ENCODE measurements at places on chromosomes 1 and 21.

DNA sequence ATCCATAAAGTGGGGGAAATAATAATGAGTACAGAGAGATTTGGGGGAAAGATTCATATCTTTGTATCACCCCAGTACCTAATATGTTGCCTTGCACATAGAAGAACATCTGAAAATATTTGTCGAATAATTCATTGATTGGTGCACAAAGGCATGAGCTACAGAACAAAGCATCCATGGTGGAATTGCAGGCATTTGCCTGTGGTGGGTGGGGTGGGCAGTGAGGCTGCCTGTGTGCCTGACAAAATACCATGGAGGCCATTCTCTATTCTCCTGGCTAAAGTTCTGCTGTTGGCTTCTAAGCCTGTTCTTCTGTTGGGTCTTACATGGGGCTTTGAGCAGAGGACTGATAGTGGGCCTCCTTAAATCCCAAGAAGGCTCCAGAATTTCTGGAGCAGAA, 10.0 kb upstream of the KCNA10 start:
- DNase-seq, result no peak

DNA sequence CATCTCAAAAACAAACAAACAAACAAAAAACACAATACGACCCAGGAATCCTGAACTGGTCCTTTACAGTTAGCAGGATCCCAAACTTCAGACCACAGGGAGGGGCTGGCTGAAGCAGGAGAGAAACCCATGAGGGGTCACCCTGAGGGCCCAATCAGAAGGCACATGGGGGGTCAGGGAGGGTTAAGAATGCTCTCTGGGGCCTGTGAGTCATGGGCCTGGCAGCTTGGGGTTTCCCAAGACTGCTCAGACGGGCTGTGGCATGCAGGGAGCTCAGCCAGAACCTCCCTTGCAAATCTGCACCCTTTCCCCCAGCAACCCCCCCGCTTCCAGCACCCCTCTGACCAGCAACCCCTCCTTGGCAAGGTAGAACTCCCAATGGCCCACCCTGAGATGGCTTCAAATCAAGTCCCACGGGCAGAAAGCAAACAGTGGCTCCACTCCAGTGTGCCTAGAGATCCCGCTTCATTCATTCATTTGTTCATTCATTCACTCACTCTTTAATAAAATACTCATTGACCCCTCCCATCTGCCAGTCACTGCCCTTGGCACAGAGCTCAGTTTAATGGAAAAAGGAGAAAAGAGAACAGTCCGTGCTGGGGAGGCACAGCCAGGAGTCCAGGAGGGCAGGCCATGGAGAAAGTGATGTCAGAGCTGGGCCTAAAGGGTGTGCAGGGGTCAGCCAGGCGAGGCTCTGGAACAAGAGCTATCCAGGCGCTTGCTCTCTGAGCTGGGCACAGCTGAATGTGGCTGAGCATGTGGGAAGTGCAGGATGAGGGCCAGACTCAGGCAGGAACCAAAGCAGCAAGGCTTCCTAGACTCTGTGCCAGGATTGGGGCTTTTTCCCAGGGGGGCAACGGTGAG, 8.2 kb downstream of the UQCRHL start:
- DNase-seq, result no peak

DNA sequence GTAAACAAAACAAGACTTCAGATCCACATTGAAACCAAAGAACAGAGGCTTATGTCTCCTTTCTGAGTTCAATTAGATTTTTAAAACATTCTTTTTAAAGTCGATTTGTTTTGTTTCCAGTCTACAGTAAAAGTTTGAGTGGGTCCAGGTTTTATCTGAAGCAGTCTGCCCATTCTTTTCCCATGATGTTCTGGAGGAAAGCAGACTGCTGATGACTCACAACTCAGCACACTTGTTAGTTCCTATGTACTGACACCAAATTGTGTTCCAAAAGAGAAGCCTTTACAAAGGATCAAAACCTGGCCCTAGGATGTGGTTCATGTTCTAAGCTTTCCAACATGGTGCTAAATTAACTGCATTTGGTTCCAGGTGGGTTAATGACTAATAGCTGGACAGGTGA, 11.4 kb upstream of the CCN1 start:
- DNase-seq, result no peak

- no peak for DNase-seq
Measured at GRCh38 chr1:8373581-8374241, 55.8 kb downstream of the SLC45A1 start.

- no peak for DNase-seq
Measured at GRCh38 chr1:187046293-187046692, 217.5 kb downstream of the PLA2G4A start.

DNA sequence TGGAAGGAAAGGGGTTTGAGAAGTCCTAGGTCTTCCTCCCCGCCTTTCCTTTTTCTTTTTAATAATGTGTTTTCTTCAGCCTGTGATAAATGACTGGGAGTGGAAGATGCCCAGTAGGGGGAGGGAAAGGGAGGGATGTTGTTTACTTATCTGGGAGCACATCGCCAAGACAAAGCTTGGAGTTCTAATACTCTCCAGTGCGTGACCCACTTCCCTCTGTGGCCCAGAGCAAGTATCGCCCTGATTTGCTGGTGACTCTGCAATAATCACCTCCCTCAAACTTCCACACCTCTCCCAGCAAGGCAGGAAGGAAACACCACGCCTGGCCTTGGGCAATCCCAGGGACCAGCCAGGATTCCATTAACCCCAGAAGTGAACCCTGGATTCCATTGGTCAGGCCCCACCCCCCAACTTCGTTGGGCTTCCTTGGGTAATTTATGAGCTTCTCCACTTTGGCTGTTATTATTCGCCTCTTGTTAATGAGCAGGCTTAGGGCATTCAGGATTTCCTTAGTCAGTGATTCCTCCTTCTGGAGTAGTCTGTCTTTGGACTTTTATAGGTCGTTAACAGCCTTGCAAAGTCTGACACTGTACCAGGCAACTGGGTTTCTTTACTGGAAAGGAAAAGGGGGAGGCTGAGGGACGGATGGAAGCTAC, 24.3 kb upstream of the GRHL3 start:
- no peak for DNase-seq

DNA sequence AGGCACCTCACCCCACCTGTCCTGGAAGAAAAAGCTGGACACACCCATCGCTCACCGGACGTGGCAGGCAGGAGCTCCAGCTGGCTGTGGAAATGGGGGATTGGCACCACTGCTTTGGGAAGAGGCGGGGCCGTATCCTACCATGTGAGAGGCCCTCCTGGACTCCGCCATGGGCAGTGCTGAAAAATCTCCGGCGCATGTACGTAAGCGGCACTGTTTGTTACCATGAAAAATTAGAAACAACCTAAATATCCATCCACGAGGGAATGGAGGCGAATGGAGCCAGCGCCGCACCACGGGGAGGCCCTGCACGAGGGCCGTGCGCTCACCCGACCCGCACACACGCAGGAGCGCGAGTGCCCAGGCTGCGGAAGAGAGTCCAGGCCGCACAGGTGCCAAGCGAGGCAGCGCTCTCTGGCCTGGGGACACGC, 3.1 kb downstream of the KRTAP10-8 start:
- no peak for DNase-seq

DNA sequence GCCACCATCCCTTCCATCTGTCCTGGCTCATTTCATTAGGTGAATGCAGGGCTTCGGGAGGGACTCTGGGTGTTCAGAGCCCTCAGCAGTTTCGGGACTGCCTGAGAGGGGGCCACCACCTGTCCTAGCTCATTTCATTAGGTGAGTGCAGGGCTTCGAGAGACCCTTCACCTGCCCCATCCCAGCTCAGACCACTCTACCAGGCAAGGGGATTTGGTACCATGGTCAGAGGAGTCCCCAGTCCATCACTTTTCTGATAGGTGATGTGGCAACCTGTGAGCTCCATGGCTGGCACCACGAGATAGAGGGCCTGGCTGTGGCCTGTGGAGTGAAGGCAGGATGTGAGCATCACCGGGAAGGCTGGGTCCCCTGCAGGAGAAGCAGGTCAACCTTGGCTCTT, 32.9 kb upstream of the KDM4A start:
- DNase-seq, result no peak

GRCh38 chr21:29305561-29305960, 6.8 kb downstream of the BACH1 start:
- no peak for DNase-seq

GRCh38 chr1:182299728-182300616, 91.6 kb downstream of the GLUL start:
- no peak for DNase-seq

DNA sequence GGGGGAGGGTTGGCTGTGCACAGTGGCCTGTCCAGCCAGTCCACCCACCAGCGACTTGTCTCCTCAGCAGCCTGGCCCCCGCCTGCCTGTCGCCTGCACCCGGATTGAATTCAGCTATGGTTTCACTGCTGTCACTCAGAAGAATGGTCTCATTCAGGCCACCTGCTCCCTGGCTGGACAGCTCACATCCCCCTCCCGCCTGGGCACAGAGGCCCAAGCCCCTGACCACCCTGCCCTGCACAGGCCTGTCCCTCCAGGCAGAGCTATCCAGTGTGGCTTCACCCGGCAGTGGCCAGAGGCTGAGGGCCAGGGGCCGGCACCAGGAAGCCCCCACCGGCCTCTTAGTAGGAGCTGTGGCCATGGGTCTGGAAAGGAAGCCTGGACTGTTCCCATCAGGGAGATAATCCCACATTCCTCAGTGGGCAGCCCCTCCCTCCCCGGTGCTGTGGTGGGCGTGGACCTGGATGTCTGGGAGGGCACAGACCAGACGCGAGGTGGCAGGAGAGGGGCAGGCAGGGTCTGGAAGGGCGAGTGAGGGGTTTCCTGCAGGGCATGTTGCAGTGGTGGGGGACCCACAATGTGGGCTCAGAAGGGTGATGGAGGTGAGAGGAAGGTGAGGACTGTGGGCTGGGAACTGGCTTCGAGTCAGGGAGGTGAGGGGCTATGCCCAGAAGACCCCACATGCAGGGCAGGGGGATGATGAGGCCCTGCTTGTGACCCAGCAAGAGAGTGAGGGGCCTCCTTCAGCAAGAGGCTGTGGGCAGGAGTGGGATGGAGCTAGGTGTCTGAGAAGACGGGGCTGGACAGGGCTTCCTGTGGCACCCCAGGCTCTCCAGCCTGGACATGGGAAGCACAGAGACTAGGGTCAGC, 30.4 kb downstream of the WNT9A start:
- no peak for DNase-seq

DNA sequence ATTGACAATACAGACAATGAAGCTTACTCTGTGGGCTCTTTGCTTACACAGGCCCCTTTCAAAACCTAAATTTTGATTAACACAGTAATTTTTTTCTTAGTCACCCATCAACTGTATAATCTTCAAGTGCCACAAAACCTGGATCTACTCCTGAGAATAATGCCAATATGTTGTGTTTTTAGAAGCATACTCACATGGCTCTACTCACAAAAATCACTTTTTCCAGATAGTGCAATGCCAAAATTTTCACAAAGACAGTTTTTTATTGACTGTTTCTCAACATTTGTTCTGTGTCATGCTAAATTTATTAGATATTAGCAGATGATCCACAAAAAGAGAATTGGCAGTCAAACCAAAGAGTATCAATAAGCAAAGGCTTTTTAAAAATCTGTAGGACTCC, 493.7 kb upstream of the C1orf87 start:
- no peak for DNase-seq

- DNase-seq, result no peak
Measured at GRCh38 chr21:33801424-33802405, 113.9 kb downstream of the ATP5PO start.

DNA sequence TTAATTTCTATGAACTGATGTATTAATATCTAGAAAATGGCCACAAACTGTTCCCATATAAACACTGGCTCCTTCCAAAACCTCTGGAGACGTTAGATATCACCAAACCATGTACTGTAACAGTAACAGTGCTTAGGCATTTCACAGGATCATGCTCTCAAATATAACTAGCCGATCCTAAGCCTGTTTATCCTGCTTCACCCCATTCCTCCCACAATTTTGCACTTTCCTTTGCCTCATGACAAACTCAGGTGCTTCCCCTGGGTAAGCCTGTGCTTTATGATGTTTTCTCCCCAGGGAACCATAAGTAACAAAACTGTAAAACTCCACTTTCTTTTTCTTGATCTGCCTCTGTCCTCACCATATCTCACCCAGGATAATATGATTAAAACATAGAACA, 452.3 kb downstream of the PLA2G4A start:
- DNase-seq, result no peak

GRCh38 chr21:37659874-37660273, 256.4 kb downstream of the KCNJ6 start:
- no peak for DNase-seq

DNA sequence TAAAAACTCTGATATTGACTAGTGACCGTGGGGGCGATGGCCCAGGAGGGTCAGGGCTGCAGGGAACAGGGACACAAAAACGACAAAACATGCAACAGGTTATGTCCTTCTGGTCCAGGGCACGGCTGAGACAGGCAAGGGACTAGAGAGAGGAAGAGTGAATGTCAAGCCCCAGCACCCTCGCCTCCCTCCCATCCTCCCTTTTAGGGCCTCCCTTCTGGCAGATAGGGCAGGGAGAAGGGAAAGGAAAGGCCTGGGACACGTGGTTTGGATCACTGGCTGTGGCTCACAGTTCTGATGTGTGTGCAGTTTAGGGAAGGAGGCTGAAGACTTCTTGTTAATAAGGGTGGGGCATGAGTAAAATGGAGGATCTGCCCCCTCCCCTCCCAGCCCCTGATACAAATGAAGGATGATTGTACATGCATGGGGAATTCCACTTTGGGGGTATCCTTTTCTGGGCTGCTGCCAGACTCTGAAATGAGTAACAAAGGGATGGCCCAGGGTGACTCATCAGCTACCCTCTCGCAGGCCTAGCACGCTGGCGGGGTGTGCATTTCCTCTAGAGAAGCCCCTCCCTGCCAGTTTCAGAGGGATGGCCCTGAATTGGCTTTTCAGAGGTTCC, 14.2 kb downstream of the CAPN2 start:
- peak; percentile 78 for DNase-seq

DNA sequence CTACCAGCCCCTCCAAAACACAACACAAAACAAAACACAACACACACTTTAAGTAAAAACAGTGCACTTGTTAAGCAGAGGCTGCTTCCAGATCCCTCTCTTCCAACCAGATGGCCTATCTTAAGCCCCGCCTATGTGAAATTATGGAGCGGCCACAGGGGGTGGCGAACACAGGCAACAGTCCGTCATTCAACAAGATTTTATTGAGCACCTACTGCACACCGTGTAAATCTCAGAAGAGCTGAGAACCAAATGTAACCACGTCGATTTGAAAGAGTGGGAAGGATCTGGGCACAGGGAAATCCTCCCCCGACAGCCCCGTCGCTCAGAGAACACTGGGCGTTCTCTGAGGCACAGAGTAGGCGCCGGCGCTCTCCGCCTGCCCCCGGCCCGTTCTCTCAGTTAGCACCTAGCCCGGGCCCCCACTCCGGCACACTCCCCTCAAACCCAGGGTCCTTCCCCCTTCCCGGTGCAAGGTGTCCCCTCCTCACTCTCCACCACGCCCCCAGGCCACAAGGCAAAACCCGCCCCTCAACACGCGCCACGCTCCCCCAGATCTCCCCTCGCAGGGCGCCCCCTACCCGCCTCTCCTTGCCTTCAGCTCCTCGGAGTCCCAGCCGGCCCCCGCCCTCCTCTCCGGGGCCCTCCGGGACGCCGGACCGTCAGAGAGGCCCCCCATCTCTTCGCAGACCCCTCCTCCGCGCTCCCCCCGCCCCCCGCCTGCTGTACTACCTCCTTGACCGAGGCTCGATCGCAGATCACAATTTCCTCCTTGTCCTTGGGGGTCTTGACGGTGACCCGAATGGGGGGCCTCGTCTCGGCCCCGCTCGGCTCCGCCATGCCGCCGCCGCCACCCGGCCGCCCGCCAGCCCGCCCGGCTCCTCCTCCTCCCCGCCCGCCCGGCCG, 483 bp downstream of the UBQLN4 start:
- peak; percentile 27 for DNase-seq
